ENCODE measurements at places on chromosomes 2 and 18. TPM values are rescaled to one million over a fixed set of nuclear protein-coding genes. Genes with fewer than 3 reads are reported as not detected.

Gene SKOR2
- not detected for total RNA-seq

Gene UGT1A1
- not detected for total RNA-seq

Gene WDR7
- 24.6 TPM for total RNA-seq

Gene LHCGR
- not detected for total RNA-seq

Gene CYS1
- total RNA-seq: 7.3 TPM

Gene GAREM1
- total RNA-seq: 3.5 TPM

Gene LRRTM1
- total RNA-seq: not detected

Gene RNF125
- total RNA-seq: 1.5 TPM

Gene UGT1A8
- not detected for total RNA-seq

Gene SAG
- not detected for total RNA-seq

Gene MC5R
- total RNA-seq: not detected

Gene CD8B
- not detected for total RNA-seq

Gene GKN2
- total RNA-seq: not detected

Gene CRYGD
- total RNA-seq: not detected

Gene EPB41L3
- 56.6 TPM for total RNA-seq

Gene RAB17
- total RNA-seq: 0.83 TPM

Gene TRMT61B
- total RNA-seq: 11.1 TPM

Gene ARHGAP15
- total RNA-seq: not detected

Gene TWIST2
- total RNA-seq: 297 TPM

Gene TOGARAM2
- 0.17 TPM for total RNA-seq

Gene MFSD2B
- total RNA-seq: not detected

Gene FAM117B
- 1.7 TPM for total RNA-seq

Gene CCDC85A
- total RNA-seq: 0.66 TPM

Gene COMMD1
- 50.3 TPM for total RNA-seq

Gene UGT1A3
- not detected for total RNA-seq

Gene TBR1
- total RNA-seq: not detected

Gene IL1F10
- not detected for total RNA-seq
